Fibroblast of skin of right biceps (primary cell): ENCODE measurements at places on chromosomes 4 and X.

DNA sequence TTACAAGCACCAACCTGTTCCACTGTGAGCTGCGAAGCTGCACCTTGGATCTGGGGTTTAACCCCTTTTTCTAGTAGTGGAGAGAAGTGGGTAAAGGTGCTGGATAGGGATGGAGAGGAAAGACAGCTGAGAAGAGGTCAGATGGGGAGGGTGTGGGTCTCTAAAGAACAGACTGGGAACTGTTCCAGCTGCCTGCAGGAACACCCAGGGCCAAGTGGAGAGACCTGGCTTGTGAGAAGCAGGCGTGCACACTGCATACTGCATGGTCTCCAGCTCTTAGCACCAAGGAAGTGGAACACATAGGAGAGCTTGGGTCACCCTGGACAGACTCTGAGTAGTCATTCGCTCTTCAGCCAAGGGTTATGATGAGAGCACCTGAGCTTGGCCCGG is 16.1 kb downstream of the BCOR start:
- DNase-seq: no peak

- DNase-seq: no peak
Observed at GRCh38 chr4:30601070-30601865, 118.9 kb upstream of the PCDH7 start.

DNA sequence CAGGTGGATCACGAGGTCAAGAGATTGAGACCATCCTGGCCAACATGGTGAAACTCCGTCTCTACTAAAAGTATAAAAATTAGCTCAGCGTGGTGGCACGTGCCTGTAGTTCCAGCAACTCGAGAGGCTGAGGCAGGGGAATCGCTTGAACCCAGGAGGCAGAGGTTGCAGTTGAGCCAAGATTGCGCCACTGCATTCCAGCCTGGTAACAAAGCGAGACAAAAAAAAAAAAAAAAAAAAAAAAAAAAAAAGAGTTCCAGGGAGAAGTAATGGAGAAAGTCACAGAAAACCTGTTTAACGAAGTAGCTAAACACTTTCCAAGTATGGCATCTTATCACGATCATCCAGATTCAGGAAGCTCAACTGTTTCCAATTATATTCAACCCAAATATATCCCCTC is 10.9 kb downstream of the KLHL4 start:
- DNase-seq: no peak

DNA sequence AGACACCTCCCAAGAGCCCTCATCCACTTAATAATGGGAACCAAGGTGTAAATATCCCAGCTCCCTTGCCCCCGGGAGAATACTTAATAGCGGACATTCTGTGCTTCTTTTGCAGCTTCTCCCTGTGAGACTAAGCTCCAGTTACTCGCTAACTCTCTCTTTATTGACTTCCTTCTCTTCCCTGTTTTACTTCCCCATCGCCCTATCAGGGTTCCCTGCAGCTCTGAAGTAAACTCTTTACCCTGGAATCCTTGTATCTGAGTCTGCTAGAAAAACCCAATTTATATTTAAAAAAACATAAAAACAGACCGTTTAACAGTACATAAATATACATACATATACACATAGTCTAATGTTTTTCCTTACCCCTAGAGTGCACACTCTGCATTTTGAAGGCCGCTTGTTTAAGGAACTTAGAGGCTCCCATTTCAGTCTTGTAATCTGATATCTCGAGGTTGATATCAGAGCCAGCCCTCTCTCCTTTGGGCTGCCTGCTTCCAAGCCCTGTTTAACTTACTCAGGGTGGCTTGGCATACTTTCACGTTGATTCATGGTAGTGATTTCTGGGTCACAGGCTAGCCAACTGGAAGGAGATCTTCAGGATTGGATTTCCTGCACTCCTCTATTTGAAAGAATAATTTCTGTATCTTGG is 177.4 kb upstream of the SCML1 start:
- peak; percentile 90 for DNase-seq

GRCh38 chr4:4859325-4859798 is at the start of gene MSX1:
Gene MSX1, plus strand, starts transcription at chr4:4859665. Its CDS starts 235 bp downstream, at chr4:4859900.
- DNase-seq: peak; percentile 91

DNA sequence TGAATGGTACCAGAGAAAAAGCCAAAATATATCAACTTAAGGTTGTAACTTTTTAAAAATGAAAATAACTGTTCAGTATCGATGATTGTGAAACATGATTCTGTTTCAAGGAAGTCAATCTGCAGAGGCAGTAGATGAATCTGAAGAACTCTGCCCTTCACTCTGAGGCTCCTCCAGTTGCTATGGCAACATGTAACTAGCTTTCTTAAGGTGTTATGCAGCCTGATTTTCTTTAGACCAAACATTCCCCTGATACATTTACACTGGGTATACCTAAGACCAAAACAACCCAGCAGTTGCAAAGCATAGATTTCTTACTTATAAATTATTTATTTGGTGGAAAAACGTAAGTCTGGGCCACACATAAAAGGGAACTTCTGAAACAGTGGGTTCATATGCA is 133.6 kb upstream of the RASGEF1B start:
- DNase-seq: no peak

GRCh38 chr4:82780752-82781231 is 17.8 kb downstream of the SCD5 start:
- peak; percentile 78 for DNase-seq

GRCh38 chr4:21507439-21507838 is 441.1 kb downstream of the KCNIP4 start:
- no peak for DNase-seq

- peak; percentile 98 for DNase-seq
Observed at GRCh38 chr4:7910952-7911578, 28.6 kb downstream of the AFAP1 start.

- DNase-seq: no peak
Observed at GRCh38 chrX:11781734-11782370, 23.8 kb downstream of the MSL3 start.

DNA sequence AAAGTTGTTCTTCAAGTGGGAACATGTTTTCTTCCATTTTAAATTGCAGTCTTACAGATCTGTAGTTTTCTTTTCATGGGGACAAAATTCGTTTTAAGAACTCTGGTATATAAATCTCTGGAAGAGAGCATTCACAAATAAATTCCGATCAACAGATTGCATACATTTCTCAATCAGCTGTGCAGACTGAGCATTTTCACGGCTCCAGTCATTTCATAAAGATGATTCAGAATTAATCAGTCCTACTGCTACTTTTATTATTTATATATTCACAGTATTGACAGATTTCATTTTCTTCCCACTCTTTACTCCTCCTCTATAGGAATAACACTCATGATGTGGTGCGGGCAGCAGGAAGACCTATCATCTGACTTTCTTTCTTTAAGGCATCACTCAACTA is 534.9 kb upstream of the FTHL17 start:
- DNase-seq: no peak

GRCh38 chr4:184879271-184879670 is 53.5 kb upstream of the ACSL1 start:
- DNase-seq: no peak

- no peak for DNase-seq
Observed at GRCh38 chr4:23903859-23904438, 14.1 kb upstream of the PPARGC1A start.

DNA sequence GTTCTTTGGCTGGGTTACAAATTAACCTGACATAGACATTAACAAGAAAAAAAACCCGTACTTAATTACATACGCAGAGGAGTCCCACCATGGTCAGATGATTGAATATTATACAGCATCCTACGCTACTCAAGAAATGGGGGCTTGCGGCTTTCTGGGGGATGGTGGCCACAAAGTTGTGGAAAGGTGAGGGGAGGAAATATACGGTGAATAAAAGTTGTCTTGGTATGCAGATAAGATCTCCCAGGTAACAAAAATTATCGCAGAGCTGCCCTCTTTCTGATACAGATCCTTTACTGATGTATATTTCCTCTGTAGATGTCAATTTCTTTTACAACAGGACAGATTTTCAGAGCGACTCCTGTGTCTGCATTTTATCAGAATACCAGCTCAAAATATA is 890 bp downstream of the DCAF16 start:
- no peak for DNase-seq

DNA sequence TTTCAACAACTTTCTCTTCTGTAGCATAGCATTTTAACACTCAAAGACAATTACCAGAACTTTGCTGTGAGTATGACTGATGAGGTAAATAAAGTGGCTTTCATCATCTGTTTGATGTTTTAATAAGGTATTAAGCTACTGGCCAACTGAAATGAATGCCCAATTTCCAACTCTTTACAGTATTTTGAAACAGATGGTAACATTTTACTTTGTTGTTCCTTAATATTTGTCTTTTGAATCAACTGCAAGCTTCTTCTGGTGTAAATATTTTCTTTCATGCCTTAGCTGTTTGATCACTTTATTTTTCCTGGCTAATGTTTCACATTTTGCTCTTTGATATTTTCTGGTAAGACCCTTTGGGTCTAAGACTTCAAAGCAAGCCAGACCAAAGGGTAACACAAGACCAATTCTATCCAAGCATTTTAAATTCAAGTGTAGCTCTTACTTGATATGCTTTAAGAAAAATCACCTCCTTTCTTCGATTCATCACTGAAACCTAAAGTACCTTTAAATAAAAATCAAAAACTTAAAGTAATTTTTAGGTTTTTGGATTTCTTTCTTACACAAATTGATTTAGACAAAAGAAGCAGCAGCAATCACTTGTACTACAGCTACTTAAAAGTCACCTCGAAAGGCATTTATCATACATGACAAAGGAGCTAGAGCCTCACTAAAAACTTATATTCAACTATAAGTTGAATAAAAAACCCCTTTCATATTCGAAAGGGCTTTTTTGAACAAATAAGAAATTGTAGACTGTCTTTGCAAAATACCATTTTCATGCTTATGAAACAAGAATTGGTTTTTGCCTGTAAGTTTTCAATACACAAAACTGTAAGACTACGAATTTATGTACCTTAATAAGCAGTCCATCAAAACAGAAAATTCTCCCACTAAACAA is 57.6 kb downstream of the TBCK start:
- peak; percentile 22 for DNase-seq

DNA sequence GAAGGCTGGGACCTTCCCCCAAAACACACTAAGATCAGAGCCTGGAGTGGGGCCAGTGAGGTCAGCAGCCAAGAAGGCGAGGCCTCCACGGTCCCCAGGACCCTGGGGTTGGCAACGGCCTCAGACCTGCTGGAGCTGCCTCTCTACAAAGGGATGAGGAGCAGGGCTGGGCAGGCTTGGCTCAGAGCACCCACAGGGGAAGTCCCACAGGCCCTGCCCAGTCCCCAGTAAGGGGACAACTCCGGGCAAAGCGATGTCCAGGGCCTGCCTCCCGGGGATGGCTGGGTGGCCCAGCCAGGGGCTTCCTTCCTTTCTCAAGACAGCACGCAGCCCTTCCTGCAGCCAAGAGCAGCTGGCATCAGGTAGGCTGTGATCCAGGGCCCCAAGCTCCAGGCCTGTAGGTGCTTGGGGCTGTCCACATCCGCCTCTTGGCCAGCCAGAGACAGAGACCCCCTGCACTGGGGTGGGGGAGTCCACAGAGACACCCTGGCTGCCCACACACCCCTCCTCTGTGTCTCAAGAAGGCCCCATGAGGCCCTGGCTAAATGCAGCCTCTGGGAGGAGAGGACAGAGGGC is 5.7 kb downstream of the MXD4 start:
- no peak for DNase-seq

DNA sequence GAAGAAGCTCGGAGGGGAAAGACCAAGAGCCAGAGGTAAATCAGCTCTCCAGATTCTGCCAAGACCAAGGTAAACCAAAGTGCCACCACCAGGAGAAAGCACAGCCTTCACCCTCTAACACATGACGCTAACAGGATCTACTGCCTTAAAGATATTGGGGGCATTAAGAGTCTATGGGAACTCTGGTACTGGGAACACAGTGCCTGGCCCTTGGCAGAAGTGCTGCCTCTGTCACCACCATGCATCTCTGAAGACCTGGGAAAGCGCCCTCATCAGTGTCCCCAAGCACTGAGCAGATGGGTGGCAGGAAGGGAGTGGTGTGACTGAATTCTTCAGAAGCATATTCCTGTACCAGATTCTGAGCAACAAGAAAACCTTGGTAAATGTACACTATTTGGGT is 1.3 kb downstream of the QDPR start:
- no peak for DNase-seq

GRCh38 chr4:42460043-42460442 is 62.8 kb downstream of the SHISA3 start:
- no peak for DNase-seq

GRCh38 chr4:173318648-173319211 is 15.4 kb downstream of the HMGB2 start:
- peak; percentile 58 for DNase-seq

GRCh38 chr4:70936200-70936787 is 34.1 kb downstream of the MOB1B start:
- DNase-seq: no peak

DNA sequence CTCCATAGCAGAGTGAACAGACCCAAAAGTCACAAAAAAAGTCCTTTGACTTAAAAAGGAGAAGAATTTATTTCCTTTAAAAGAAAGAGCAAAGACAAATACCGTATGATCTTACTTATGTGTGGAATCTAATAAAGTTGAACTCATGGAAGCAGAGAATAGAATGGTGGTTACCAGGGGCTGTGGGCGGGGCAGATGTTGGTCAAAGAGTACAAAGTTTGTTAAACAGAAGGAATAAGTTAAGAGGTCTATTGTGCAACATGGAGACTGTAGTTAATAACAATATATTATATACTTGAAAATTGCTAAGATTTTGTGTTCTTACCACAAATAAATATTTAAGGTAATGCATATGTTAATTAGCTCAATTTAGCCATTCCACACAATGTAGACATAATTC is 173.3 kb upstream of the S100G start:
- no peak for DNase-seq

DNA sequence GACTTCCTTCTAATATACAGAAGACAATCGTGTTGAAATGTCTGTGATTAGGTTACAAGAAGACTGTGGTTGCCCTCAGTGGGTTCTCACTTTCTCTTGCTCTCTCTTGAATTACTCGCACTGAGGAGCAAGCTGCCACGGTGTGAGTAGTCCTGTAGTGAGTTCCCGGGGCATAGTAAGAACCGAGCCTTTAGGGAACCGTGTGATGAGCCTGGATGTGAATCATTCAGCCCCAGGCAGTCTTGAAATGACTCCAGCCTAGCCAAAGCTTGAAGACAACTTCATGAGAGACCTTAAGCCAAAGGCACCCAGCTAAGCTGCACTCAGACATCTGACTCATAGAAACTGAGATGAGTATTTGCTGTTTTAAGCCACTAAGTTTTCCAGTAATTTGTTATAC is 292.7 kb downstream of the SPOCK3 start:
- peak; percentile 0 for DNase-seq

DNA sequence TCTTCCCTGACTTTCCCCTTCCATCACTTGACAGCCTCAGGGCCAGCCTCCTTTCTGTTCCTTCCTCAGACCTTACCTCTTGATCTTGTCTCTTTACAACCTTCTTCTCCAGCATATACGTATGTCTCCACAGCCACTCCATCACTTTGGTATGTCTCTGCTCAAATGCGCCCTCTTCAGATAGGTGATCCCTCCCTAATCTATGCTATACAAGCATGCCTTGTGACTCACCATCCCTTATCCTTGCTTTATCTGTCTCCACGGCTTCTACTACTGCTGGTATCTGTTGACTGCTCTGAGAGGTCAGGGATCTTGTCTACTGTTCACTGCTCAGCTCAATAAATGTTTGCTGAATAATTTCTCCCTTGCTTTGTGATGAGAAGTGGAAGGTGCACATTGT is 9.0 kb downstream of the ARAP2 start:
- DNase-seq: peak; percentile 32

- DNase-seq: peak; percentile 47
Observed at GRCh38 chr4:46844325-46844917, 64.6 kb downstream of the COX7B2 start.

GRCh38 chrX:154323537-154323936 is 27.9 kb downstream of the TKTL1 start:
- DNase-seq: no peak

- no peak for DNase-seq
Observed at GRCh38 chrX:47178337-47178736, 15.3 kb upstream of the UBA1 start.

GRCh38 chr4:162984621-162985020 is 182.1 kb downstream of the NAF1 start:
- no peak for DNase-seq
